ENCODE measurements at places on chromosomes 1 and 21.

DNA sequence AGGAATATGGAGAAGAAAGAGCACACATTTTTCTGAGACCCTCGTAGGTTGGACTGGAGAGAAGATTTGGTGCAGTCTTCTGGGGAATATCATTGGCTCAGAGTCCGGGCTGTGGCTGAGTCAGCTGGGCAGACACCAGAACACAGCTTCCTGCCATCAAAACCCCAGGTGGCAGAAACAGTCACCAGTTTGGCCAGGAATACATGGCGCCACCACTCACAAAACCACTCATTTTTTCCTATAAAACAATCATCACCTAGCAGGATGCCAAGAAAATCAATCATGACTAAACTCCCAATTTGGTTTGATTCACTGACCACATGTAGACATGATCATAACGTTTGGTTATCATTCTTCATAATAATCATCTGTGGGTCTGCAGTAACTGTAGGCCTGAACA lies 178.1 kb upstream of the PBX1 start:
- DNase-seq: no peak

DNA sequence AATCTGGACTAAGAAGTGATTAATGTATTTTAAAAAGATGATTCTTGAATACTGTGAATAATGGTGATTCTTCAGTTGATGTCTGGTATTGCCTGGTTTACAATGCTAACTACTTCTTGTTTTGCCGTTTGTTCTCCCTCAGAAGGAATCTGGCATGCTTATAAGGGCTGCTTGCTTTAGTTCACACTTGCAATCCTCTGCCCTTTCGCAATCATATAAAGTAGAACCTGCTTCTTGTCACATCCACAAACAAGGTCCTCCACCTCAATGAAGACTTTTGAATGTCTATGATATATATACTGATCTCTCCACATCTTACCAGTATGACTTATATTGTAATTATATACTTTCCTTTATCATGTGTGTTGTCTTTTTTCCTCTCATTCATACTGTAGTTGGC lies 92.6 kb downstream of the ADGRL4 start:
- DNase-seq: no peak

- no peak for DNase-seq
These were observed at the start of gene RNASEL for GRCh38 chr1:182588500-182589396. TSS of gene RNASEL (minus strand) at chr1:182589256. CDS start at chr1:182586806, 2,450 bp downstream.

- DNase-seq: no peak
These were observed 17.9 kb upstream of the TTC34 start for GRCh38 chr1:2819429-2819828.

- DNase-seq: no peak
These were observed 22.6 kb downstream of the HSD11B1 start for GRCh38 chr1:209727286-209727685.

GRCh38 chr1:245337829-245338484 lies 183.2 kb downstream of the KIF26B start:
- no peak for DNase-seq

- DNase-seq: no peak
These were observed 97.0 kb upstream of the CDC42BPA start for GRCh38 chr1:227415115-227415790.

All from C1 segment of cervical spinal cord (tissue), 14 donors.